SHP77 (cell line): ENCODE measurements at places on chromosomes 3 and 15.
A peak's percentile ranks its signal among the peaks of the same experiment; 100 is the strongest.

DNA sequence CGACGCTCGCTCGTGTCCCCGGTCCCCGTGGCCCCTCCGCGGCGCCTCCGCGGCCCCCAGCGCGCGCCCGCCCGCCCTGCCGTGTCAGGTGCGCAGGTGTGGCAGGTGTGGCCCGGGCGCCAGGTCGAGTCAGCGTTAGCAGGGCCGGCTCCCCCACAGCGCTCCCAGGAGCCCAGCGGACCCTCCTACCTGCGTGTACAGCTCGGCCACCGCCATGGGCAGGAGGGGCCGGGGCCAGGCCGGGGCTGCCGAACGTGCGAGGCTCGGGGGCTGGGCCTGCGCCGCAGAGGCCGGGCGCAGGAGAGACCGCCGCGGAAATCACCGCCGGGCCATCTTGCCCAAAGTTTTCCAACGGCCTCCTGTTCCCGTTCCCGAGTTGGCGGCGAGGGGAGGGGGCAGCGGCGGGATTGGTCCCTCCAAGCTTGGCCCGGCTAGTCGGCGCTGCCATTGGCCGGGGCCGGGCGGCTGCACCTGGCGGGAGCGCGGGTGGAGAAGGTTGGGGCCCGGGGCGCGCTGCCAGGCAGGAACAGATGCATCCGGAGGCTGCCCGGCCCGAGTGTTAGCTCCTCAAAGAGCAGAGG lies at the start of gene MYO5C:
Gene MYO5C (minus strand): TSS at position 384 of the 581 bp plus-strand sequence. CDS start 168 bp downstream, at position 216.
- DNase-seq = peak; percentile 86

- no peak for DNase-seq
Observed at GRCh38 chr3:64266065-64266931, 41.0 kb upstream of the PRICKLE2 start.

DNA sequence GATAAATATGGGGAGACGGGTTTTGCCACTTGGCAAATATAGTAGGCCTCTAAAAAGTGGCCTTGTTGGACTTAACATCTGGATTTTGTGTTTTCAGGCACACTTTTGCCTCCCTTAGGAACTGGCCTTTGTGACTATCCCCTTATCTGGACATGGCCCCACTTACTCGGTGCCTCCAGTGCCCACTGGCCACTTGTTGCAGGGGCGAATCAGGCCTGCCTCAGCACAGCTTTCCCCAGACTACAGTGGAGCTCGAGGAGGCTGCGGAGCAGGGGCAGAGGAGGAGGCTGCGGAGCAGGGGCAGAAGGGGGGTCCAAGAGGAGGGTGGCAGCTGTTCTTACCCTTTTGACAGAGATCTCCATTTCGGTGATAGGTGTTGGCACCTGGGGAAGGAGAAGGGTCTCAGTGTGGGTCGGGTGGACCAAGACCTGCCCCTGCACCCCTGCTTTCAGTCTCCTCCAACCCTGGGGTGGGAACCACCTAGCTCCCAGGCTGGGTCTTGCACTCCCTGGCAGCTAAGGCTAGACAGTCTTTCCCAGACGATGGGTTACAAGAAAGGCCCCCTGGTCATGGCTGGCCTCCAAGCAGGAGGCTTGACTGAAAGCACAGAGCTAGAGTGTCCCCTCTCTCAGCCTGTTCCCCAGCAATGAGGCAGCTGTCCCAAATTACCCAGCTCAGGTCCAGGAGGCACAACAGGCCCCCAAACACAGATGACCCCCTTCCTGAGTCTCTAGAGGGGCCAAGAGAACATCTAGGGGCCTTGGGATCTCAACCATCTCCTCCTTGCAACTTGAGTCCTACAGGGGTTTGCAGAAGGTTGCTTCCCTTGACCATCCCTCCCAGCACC lies 6.1 kb downstream of the SEMA3G start:
- DNase-seq = no peak

DNA sequence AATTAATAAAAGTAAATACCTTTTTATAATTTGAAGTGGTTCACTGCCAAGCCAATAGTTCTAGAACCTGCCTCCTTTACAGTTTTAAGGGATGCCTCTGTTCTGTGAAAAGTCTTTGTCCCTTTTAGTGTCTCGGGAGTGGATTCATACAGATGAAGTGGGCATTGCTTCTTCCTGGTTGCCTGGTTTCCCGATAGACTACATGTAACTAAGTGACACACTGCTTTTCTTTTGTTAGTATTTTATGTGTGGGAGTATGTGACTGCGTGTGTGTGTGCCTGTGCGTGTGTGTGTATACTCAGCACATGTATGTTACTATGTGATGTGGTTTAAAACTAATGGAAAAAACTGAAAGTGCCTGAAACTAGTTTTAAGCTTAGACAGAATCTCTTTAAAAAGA lies 21.1 kb downstream of the PSMD6 start:
- DNase-seq = no peak

DNA sequence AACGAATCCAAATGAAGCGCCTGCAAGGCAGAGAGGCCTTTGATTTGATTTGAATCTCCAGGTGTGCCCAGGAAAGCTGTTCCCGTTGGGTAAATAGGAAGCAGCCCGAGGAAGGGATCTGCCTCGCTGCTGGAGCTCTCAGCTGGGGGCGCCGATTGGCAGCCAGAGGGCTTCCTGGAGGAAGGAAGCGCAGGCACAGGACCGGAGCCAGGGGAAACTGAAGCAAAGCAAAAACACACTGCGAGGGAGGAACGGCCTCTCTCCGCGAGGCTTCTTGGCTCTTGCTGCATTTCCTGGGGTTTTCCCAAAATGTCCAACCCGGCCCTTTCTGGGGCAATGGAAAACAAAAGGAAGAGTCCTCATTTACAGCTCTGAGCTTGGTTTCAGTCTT lies 80.3 kb downstream of the TMEM266 start:
- no peak for DNase-seq

- no peak for DNase-seq
Observed at GRCh38 chr3:143349455-143349854, 229.9 kb downstream of the CHST2 start.

- no peak for DNase-seq
Observed at GRCh38 chr3:101825904-101826445, 23.3 kb upstream of the NFKBIZ start.

DNA sequence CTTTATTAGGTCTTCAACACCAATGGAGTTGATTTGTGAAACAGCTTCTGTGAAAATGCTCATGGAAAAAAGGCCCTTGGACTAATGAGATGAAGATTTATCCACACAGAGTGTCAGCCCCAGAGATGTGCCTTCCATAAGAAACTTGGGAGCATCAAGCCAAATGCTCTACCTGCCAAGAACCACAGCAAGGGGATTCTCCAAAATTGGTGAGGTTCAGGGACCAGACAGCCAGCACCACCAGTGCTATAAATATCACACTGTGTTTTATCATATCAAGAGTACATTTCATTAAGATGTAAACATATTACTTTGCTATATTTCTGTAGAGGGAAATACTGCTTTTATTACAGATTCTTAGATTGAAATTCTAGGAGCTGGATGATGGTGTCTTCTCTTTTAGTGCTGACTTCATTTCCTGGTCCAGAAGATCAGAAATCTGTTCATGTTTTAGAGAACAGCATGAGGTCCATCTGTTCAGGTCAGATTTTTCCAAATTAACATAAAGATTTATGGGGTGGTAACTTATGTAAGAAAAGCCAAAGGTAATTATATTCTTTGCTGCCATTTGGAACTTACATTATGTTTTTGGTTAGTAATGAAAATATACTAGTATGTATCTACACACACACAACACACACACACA lies 17.7 kb downstream of the SLC35G2 start:
- DNase-seq = no peak

- DNase-seq = no peak
Observed at GRCh38 chr3:57128826-57129667, 36.1 kb downstream of the IL17RD start.

DNA sequence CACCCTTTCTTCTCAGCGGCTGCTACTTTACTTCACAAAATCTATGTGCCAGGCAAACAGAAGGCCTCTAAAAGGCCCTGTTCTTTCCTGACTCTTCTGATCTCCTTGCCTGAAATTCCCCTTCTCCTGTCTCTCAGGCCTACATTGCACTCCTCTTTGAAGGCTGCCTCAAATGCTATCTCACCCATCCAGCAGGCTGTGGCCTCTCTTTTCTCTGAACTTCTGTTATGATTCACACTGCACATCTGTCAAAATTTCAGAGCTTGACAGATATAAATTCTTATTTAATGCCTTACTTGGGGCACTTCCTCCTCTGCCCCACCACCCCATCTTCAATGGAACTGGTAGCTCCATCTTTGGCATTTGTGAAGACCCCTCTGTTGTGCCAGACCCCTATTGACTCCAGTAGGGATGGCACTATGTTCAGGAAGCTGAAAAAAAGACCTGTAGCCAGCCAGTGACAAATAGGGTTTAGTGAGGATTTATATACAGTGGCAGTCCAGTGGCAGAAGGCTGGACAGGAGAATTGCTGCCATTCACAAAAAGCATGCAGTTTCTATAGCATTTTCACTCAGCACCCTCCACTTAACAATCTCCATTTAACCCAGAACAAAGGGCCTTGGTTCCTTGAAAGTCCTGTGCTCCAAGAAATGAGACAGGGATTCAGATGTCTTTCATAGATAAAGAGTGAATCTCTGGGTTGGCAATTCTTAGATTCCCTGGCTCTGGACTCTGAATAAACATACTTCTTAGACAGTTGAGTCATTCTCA lies 415.8 kb upstream of the GRM7 start:
- no peak for DNase-seq

GRCh38 chr3:138687236-138687635 lies 78.7 kb downstream of the FAIM start:
- no peak for DNase-seq

DNA sequence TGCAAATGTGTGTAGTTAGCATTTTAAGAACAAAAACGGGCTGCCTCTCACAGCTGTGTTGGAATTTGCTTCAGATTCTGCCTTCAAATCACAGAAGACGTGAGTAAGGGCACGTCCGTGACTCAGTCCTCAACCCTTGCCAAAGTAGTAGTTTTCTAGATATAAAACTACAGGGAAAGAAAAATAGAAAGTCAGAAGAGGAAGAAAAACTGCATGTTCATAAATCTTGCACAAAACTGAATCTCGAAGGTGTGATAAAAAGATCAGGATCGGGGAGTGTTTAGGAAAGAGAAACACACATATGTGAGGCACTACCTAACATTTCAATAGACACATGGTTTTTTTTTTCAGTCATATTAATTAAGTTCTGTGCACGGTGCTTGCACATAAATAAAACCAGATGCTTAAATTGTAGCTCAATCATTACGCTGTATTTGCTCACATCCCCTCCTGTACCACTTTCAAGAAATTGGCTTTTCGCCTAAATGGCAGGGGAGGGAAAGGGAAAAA lies 71.7 kb downstream of the P3H2 start:
- DNase-seq = no peak

DNA sequence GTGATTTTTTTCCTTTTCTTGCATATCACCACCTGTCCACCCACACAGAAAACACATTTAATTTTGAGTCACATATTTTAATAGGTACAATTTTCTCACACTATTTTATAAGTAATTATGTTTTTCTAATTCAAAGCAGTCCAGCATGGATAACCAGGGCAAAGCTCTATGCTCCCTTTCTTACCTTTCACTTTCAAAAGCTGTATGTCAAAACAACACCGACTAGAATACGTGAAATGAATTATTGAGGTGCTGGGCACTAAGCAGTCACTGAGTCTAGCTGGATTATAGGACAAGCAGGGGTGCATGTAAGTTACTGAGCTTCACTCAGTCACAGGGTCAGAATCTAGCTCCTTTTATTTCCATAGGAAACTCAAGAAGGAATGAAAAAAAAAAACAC lies 60.6 kb downstream of the LSAMP start:
- no peak for DNase-seq

GRCh38 chr3:53885239-53885638 lies 3.3 kb upstream of the ACTR8 start:
- DNase-seq = no peak
